Stimulated activated CD8-positive, alpha-beta memory T cell treated with anti-CD3 and anti-CD28 coated beads, Interleukin-7, amount 100 ng/mL, for 1 hour (primary cell): ENCODE measurements at places on chromosomes 2 and 18.

DNA sequence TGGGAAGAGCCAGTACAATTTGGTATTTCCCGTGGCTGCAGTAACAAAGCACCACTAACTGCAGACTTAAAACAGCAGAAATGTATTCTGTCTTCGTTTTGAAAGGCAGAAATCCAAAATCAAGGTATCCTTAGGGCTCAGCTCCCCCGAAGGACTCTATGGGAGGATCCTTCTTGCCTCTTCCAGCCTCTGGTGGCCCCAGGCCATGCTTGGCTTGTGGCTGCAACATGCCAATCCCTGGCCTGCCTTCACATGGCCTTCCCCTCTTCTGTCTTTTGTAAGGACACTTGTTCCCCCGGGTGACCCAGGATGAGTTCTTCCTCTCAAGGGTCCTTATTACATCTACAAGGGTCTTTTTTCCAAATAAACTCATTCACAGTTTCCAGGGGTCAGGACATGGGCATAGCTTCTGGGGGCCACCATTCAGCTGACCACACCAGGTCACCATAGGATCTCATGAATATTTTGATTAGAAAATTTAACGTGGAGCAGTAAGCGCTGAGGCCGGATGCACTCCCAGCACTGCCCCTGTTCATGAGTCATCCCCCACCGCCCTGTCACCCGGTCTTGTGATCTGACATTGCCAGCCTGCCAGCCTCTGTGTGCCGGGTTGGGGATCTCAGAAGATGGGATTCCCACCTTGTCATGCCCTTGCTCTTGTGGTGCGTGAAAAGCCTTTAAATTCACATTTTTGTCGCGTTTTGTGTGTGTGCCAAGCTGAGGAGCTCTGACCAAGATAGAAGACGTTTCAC lies 61.2 kb upstream of the B3GNT7 start:
- DNase-seq: no peak

GRCh38 chr2:68108120-68108519 lies 45.3 kb upstream of the C1D start:
- no peak for DNase-seq

DNA sequence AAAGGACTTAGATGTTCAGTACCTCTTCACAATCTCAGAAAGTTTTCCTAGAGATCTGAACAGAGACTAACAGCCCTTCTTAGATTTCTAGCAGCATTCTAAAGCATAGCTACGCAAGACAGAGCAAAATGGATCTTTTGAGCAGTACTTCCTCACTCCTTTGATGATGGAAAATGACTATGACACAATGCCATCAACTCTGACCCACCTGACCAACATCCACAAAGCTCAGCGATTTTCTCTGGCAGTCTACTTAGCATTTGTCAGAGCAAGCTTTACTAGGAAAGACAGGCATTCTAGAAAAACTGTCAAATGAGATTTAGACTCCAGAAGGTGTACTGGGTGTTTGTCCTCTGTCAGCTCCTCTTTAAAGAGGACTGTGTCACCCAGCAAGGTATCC lies 180.9 kb upstream of the ACVR2A start:
- DNase-seq: no peak

GRCh38 chr2:144130551-144130950 lies 389.4 kb downstream of the ZEB2 start:
- DNase-seq: no peak

DNA sequence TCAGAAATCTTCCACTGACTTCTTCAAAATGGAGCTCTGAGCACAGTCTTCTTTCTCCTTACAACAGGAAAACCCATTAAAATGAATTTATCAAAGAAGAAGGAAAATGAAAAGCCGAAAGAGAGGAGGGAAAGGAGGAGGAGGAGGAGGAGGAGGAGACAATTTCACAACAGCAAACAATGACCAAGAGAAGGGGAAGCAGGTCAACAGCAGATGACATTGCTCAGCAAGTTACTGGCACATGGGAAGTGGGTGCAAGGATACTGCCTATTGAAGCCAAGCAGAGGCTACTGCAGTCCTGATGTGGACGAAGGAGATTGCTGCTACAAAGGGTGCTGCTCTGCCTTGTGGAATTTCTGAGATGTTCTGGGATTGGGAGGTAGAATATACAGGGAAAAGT lies 268.2 kb upstream of the FBXO11 start:
- no peak for DNase-seq

DNA sequence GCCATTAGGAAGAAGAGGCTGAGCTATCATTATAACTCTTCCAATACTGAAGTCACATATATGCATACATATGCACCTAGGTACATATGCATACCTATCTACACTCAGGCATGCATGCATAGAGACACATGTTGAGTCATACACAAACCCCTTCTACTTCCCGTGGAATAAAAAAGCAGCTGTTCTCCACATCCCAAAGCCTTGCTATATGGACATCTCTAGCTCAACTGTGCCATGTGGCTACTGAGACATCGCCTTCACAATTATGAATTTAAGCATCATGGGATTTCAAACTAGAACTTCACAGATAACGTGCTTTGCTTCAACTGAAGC lies 120.5 kb downstream of the ANKRD44 start:
- DNase-seq: no peak

GRCh38 chr2:152676461-152676860 lies 40.8 kb downstream of the PRPF40A start:
- DNase-seq: no peak

GRCh38 chr18:3402982-3403451 lies 47.0 kb upstream of the TGIF1 start:
- no peak for DNase-seq
